ENCODE measurements at places on chromosomes 16 and 17. TPM values are rescaled to one million over a fixed set of nuclear protein-coding genes. Genes with fewer than 3 reads are reported as not detected.

COG4 gene
- total RNA-seq: 85.2 TPM

GRCh38 chr16:67936124-67936879, at the start of gene PSMB10:
Gene PSMB10, minus strand, starts transcription at chr16:67936850. Its CDS starts 101 bp downstream, at chr16:67936749.
- DNase-seq: peak; percentile 73

GRCh38 chr16:89448656-89449055, 41.7 kb downstream of the ANKRD11 start:
- DNase-seq: no peak

- no peak for DNase-seq
Observed at GRCh38 chr17:52546493-52546892, 388.0 kb upstream of the CA10 start.

TP53TG3C gene
- total RNA-seq: 0.56 TPM

DNA sequence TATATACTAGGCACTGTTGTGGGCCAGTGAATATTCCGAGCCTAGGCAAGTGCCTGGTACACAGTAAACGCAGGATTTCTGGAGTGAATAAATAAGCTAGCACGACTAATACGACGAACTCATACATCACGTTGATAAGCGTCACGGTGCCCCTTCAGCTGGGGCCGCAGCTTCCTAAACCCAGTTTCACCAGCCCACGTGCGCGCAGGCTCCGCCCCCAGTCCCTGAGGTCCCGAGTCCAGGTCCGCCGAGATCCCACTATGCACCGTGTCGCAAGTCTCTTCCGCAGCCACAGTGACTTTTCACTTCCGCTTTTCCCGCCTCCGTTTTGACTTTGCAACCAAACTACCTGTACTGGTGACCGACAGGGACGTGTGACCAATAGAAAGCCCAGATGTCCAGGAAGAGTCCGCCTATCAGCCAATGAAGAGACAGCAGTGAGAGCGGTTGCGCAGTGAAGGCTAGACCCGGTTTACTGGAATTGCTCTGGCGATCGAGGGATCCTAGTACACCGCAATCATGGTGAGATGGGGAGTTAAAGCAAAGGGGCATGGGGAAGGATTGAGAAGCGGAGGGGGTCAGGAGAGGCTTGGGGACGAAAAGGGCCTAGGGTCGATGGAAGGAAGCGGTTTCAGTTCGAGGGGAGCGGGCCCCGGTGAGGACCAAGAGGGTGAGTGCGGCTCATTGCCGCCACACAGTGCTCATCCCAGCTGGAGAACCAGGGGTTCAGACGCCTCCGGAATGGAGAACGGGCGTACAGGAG, at the start of gene PSMB3:
Gene PSMB3, plus strand, starts transcription at position 434 of the 763 bp plus-strand sequence. Its CDS starts 86 bp downstream, at position 520.
- peak; percentile 100 for DNase-seq

DNA sequence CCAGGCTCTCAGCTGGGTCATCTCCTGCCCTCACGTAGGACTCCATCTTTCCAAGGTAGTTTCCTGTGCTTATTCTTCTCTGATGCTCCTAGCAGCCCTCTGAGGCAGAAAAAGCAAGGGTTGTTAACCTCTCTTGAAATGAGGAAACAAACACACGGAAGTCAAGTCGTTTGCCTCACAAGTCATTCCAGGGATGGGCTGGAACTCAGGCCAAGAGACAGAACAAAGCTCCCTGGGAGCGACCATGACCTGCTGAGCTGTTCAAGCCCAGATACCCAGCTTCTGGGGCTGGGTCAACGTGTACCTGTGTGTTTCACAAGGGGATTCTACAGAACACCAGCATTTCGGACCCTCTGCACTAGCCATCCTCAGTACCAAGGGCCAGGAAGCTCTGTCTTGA, 28.1 kb downstream of the SRL start:
- DNase-seq: no peak

CORO6 gene
- 11.7 TPM for total RNA-seq

GNG13 gene
- total RNA-seq: not detected

- DNase-seq: no peak
Observed at GRCh38 chr16:69465083-69465721, 40.8 kb downstream of the CYB5B start.

DNA sequence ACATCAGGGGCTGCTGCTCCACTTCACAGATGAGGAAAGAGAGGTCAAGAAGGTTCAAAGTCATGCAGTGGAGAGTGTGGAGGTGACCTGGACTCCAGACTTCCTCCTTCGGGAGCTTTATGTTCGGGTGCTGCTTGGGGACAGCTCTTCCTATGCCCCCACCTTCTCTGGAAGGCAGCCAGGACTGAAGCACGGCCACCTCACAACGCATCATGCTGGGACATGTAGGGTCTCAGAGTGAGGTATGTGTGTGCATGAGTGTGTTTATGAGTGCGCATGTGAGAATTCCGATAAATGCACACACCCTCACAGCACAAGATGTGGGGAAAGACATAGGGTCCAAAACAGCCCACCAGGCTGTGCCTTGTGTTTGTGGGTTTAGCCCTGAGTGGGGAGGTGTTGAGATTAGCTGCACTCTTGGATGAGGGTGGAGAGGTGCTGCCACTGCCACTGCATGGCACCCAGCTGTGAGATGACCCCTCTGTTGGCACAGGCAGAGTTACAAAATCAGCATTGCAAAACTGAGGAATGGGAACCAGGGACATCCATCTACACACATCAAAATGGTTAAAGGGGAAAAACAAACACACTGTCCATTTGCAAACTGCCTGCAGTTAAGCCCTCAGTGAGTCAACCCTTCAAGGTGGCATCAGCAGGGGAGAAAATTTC, 367.4 kb downstream of the SEC14L1 start:
- peak; percentile 7 for DNase-seq

GRCh38 chr16:4847774-4848587, 700 bp downstream of the UBN1 start:
- DNase-seq: peak; percentile 71

DNA sequence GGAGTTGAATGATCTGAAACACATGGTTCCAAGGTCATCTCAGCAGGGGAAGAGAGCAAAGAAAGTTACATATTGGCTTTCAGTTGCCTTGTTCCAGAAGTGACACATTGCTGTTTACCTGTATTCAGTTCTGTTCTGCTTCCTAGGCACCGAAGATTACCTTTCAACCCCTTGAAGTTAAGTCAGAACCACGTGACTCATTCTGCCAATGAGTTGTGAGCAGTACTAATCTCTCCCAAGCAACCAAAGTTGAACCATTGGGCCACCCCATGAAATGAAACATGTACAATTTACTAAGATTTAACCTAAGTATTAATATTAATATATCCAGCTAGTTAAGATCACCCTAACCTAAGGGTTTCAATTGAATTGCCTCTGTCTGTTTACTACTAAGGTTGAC, 439.2 kb upstream of the MAF start:
- no peak for DNase-seq

DNA sequence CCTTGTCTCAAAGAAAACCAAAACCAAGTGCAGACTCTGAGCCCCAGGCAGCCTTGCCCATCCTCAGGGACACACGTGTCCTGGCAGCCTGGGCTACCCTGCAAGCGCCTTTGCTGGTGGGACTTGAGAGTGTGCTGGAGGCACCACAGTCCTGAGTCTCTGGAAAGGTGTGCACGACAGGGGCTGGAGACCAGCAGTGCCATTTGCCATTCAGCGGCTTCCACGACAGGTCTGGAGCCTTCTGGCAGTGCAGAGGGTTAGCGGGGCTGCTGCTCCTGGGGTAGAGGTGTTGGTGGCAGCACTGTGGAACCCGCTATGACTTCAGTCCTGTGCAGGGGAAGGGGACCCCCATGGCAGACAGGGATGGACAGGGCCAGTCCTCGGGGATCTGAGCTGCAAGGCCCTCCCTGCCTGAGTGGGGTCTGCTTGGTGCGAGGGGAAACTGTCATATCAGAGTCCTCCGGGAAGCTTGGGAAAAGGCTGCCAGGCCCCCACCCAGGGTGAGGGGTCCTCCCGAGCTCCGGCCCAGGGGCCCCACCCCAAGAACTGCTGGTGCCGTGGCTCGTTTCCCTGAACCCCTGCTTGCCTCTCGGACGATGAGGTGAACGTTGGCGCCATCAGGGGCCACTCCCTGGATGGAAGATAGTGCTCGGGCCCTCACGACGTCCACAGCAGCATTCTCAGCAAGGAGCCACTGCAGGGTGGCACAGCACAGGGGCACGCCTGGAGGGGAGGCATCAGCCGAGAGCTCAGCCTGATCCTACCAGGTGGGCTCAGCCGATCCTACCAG, 6.8 kb downstream of the FAAP100 start:
- no peak for DNase-seq

- no peak for DNase-seq
Observed at GRCh38 chr17:603406-604114, 111.1 kb downstream of the VPS53 start.

DNA sequence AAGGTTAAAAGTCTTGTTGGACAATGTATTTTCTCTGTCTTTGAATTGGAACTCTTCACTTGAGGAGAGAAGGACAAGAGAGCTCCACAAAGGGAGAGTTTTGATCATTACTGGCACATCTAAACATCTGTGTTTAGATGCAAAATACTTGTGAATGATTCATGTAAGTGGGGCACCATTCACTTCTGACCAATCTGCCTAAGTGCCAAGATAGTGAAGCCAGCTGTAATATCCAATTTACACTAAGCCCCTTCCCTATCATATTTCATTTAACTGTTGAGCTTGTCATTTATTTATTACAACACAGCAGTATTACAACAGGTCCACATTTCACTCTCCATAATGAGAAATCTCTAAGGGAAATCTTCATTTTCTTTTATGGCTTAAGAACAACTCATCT, 832.3 kb upstream of the GOT2 start:
- DNase-seq: no peak

FAM171A2 gene
- total RNA-seq: 3.6 TPM

DNA sequence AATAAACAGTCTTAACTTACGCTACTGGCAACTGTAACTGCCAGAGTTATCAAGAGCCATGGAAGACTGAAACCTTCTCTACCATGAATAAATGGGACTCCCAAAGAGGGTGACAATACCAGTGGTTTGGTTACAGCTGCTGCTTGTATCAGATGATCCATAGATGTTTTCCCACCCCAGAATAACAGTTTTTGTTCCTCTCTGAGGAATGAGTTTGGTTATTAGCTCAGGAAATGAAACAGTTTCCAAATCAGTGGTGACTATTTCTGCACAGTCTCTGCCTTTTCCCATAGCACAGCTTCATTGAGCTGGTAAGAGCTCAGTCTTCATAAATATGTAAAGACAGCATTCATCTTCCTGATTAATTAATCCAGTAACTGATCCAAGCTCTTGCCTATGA, 14.0 kb upstream of the HYDIN start:
- DNase-seq: no peak

DNA sequence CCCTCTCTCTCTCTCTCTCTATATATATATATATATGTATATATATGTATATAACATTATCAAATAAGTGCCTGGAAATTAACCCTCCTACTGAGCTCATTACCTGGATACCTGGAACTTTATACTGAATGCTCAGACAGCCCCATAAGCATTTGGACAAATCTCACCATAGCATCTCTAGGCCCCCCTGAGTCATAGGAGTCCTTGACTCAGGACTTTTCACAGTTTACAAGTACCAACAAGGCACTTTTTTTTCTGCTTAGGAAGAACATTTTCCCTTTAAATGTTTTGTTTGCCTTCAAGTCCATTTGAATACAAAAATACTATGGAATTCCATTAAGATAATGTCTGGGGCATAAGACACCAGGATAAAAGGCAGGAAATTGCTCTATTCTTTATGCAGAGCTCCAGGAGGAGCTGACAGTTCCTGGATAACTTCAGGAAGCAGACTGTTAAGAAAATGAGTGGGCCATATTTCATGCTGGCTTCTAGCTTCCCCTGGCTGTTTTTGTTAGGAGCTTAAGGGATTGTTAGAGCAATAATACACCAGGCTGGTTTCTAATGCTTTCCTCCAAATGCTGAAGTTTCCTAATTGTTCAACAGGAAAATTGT, 171.7 kb upstream of the ASIC2 start:
- DNase-seq: no peak

DNA sequence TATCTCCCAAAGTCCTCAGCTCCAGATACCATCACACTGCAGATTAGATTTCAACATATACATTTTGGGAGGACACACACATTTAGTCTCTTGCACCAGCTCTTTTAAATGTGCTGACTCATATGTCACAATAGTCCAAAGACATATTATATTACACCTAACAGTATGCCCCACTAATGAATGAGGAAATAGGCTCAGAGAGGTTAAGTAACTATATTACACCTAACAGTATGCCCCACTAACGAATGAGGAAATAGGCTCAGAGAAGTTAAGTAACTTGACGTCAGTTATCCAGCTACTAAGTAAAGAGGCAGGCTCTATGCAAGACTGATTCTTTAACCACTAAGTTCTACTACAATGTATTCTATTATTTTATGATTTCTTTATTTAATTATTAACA, 9.7 kb downstream of the IRX6 start:
- no peak for DNase-seq

DNA sequence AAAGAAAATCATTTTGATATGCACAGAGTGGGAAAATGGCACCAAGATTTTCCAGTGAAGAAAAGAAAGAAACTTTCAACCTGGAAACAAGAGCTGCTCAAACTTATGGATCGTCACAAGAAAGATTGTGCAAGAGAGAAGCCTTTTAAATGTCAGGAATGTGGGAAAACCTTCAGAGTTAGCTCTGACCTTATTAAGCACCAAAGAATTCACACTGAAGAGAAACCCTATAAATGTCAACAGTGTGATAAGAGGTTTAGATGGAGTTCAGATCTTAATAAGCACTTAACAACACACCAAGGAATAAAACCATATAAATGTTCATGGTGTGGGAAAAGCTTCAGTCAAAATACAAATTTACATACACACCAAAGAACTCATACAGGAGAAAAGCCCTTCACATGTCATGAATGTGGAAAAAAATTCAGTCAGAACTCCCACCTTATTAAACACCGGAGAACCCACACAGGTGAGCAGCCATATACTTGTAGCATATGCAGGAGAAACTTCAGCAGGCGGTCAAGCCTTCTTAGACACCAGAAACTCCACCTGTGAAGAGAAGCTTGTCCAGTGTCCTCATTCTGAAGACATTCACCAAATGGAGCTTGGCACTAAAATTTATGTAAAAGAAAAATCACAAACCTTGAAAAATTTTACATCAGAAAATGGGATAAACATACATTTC, 12.2 kb downstream of the ZNF75A start:
- DNase-seq: no peak

- no peak for DNase-seq
Observed at GRCh38 chr16:14196011-14196410, 124.9 kb downstream of the MRTFB start.

Data from testis (tissue), 5 donors.